H1 (cell line): ENCODE measurements at places on chromosomes 12 and 14. TPM values are rescaled to one million over a fixed set of nuclear protein-coding genes. Genes with fewer than 3 reads are reported as not detected.

The TSPAN19 gene
- polyA plus RNA-seq: 0.05 and 0.09 TPM in 2 replicates

The HOXC5 gene
- polyA plus RNA-seq: not detected in 2 replicates

The RBP5 gene
- polyA plus RNA-seq: 1.1 and 1.2 TPM in 2 replicates

The CDKN3 gene
- 25.4 and 43.5 TPM in 2 replicates for polyA plus RNA-seq

The SLC7A8 gene
- polyA plus RNA-seq: 181 and 182 TPM in 2 replicates

The NUAK1 gene
- polyA plus RNA-seq: 6.7 and 7.7 TPM in 2 replicates

The PRR4 gene
- 1.9 and 11.2 TPM in 2 replicates for polyA plus RNA-seq

The SLC10A1 gene
- not detected in 2 replicates for polyA plus RNA-seq

The CACNA2D4 gene
- 0.44 and 0.60 TPM in 2 replicates for polyA plus RNA-seq

The TOX4 gene
- polyA plus RNA-seq: 50.5 and 51.5 TPM in 2 replicates

The KLRG1 gene
- polyA plus RNA-seq: 7.0 and 12.8 TPM in 2 replicates

The NPC2 gene
- polyA plus RNA-seq: 258 and 287 TPM in 2 replicates

DNA sequence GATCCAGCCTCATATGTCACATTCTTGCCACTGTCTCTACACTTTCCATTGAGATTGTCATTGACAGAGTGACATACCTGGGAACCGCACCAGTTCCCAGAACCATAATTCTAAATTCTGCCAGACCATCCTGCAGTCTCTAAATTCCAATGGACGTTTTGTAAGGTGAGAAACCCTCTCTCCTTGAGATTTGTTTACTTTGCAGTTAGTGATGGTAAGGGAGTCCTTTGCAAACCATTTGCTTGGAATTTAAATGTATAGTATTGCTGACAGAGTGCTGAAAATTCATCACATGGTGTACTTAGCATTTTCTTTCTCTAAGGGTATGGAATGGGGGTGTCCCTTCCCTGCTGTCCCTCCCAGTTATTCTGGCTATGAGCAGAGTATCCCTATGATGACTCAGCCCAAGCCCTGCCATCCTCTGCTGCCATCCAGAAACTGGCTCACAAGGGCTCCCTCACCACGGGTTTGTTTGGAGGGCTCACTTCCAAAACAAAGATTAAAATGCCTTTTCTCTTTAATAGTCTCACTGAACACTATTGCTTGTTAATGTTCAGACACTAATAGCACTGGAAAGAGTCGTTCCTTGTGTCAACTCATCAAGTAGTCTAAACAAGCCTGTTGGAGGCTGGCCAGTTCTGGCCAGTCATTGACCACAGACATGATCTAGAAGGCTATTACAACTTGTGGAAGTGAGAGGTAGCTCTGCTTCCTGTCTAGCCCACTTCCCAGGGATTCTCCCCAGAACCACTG lies 129.0 kb upstream of the HMGA2 start:
- no peak for DNase-seq

DNA sequence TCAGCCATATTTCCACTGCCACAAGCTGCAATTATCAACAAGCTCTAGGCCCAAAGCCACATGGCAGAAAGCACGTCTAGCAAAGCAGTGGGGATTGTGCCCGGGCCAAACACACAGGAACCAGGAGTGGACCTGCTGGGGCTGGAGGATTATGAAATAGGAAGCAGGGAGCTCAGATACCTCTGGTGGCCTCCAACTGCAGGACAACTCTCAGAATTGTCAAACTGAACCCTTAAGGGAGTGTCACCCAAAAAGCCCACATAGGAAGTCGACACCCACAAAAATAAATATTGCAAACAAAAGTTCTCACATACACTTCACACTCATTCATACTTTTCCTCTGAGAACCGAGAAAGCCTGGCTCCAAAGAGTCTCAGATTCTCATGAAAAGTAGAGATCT lies 26.1 kb downstream of the KCTD10 start:
- DNase-seq: no peak

DNA sequence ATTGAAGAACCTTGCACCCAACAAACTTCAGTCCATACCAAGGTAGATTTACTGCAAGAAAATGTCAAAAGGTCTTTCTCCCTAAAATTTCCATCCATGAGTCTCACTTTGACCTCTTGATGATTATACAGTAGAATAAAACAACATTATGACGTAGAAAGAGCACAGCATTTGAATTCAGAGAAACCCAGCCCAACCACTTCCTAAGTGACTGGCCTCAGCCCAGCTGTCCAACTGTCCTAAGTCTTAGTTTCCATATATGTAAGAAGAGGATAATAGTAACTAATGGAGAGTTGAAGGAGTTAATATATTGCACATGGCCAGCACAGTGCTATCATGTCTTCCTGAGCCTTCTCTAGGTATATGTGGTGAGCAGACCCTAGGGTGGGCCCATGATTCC lies 41.0 kb upstream of the NELL2 start:
- DNase-seq: no peak

DNA sequence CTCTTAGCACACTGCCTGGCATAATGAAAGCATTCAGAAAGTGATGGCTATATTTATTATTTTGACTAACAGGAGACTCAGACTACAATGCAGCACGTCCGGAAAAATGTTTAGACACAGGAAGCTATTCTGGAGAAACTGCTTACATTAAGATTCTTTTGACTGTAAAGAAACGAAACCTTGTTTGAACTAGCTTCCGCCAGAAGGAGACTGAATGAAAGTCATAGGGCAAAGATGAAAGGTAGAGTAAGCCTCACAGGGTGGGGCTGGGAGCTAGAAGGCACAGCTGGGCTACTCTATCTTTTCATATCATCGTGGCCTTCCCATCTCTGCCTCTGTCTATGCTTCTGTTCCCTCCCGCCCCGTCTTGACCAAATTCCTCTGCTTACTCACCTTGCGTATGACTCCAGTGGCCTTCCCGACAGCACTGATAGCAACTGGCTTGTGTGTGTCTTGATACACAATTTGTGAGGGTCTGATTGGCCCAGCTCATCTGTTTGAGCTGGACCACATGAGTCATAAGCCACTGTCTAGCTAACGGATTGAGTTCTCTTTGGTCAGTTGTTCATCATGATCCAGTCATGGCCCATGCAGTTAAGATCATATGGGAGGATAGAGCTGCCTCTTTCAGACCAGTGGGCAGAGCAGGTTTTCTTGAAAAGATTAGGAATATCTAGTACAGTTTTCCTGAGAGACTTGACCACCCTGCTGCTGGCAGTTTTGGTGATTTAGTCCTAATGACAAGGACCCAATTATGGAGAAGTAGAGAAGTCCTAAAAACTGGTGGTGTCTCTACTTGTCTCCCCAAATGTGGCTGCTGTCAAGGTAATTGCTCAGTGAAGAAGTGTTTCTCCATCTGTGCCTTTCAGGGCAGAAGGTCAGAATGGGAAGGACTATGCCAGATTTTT lies 151.5 kb upstream of the SLC38A2 start:
- no peak for DNase-seq

- DNase-seq: no peak
These were observed 883 bp downstream of the FOXJ2 start for GRCh38 chr12:8033153-8034044.

- no peak for DNase-seq
These were observed 5.0 kb downstream of the MGST1 start for GRCh38 chr12:16352481-16352880.

DNA sequence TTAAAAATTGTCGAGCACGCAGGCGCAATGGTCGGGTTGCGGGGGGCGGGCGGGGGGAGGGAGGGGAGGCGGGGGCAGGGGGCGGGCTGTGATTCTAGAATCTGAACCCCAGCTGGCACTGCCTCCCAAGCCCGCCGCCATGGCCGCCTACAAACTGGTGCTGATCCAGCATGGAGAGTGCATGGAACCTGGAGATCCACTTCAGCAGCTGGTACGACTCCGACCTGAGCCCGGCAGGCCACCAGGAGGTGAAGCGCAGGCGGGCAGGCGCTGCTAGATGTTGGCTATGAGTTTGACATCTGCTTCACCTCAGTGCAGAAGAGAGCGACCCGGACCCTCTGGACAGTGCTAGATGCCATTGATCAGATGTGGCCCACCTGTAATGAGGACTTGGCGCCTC lies 118.4 kb downstream of the NTN4 start:
- DNase-seq: no peak

GRCh38 chr12:129550353-129550752 lies 353.5 kb downstream of the TMEM132D start:
- DNase-seq: no peak

DNA sequence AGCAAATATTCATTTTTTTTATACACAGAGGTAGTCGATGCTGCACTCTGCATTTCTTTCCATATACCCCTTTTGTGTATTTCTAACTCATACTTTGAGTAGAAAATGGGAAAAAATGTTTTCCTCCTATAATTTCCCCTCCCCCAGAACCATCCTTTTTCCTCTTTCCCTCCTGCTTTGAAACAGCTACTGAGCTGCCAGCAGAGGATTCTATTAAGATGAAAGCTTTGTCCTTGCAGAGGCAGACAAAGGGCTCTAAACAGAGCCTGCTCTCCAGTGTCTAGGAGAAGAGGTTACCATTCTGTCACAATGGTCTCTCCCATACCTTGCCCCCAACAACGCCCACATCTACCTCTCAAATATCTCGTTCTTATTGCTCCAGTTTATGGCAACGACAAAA lies 74.6 kb upstream of the OSBPL8 start:
- no peak for DNase-seq

DNA sequence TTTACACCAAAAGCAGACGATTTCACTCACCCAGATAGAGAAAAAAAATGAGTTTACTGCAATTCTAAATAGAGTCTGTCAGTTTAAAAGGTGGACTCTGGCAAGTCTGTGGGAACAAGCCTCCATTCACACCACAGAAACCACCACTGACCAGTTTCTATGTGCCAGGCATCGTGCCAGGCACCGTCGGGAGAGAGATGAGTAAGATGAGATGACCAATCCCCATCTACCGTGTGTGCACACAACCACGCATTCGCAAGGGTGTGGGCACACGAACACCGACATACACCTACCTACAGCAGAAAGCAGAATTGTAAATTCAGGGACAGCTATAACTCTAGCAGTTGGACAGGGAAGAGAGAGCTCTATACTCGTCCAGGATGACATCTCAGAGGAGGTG lies 58.3 kb downstream of the PRIMA1 start:
- DNase-seq: no peak

DNA sequence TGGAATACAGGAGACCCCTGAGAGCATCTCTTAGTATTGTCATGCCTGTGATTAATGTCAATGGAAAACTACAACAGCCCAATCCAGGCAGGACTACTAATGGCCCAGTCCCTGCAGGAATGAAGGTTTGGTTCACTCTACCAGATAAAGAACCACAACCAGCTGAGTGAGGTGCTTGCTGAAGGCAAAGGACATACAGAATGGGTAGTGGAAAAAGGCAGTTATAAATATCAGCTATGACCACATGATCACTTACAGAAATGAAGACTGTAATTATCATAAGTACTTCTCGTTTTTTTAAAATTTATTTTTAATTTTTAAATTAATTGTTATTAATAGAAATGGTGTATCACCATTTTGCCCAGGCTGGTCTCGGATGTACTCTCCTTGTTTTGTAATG lies 17.2 kb upstream of the LPCAT3 start:
- DNase-seq: no peak

DNA sequence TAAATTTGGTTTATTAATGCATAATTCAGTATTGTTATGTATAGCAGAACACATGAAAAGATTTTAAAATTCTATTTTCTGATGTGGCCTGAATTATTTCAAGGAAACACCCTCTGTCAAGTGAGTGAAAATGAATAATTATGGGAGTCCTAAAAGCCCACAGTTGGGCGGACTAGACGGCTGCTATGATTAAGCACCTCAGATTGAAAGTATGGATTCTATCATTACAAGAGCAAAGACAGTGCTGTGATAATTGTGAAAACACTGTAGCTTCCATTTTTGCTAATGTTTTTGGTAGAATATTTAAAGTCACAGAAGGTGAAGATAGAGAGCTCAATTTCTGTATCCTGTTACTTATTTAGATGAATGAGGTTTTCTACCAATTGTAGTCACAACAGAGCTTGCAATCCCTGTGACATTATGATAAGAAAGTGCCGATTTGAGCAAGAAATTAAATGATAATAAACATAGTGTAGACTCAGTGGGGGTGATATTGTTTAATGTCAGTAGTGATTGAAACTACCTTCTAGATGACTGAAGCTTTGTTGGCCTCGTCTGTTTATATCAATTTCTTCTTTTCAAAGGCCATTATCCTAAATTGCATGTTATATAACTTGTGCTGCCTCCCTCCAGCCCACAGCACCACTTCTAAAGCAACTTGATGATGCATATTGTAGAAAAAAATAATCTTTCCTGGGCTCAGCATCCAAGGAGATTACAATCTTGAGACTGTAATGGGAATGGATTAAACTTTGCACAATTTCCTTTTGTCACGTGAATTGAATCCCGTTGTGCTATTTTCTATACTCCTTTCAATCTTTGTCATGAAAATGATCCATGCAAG lies 359.8 kb downstream of the BTG1 start:
- no peak for DNase-seq

DNA sequence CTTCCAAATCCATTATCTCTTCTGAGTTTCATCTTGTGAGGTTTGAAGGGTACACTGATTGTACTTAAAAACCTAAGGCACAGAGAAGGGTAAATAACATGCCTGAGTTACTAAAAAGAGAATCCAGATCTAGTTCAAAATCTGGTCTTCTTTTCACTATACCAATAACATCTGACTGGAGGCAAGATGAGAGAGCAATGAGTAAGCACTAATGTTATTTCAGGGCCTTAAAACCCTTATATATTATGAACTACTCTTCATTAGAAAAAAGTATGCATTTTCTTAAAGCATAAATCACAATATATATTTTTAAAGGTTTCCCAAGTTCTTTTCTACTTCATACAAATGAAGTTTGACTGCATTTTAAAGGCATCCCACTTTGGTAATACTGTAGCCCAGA lies 60.2 kb downstream of the GXYLT1 start:
- no peak for DNase-seq
